ENCODE measurements at places on chromosomes 12 and 14.

DNA sequence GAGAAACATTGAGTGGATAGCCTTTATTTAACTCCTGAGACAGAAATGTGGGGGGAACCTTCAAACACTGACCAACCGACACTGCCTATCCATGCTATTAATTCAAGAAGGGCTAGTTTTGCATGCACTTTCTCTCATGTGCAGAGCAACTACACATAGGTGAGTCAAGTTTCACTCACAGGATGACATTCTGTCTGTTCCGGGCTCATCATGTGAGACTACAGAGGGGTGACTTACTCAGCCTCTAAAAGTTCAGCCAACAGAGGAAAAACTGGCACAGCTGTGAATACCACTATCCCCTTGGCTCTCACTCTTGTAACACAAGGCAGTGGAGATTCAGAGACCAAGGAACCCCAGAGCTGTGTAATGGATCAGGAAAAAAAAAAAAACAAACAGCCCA is 13.3 kb downstream of the BEST3 start:
- H3K4me3 ChIP-seq = no peak overlapping the region
- DNase-seq = no peak
- H3K4me1 ChIP-seq = peaks cover 7% of the 10 kb centered on the region
- H3K27me3 ChIP-seq = no peaks in the 10 kb centered on the region

- H3K27ac ChIP-seq = no peak overlapping the region
- H3K36me3 ChIP-seq = no peaks in the 10 kb centered on the region
- no peak overlapping the region for H3K4me3 ChIP-seq
- H3K27me3 ChIP-seq = no peaks in the 10 kb centered on the region
- no peaks in the 10 kb centered on the region for H3K4me1 ChIP-seq
These were observed 17.8 kb upstream of the YAF2 start for GRCh38 chr12:42255866-42256261.

DNA sequence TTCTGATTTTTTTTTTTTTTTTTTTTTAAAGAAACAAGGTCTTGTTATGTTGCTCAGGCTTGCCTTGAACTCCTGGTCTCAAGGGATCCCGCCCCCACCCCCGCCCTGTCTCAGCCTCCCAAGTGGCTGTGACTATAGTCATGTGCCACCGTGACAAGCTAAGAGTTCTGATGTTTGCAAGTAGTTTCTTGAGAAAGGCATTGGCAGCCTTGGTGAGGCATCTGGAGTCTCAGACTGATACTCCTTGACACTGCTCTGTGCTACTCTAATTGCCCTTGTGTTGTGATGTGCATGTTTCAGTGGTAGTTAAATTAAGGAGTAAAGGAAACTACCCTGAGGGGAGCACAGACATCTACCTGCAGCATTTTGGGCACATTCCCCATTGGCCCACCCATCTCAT is 46.2 kb upstream of the OR4E1 start:
- no peak for DNase-seq
- no peaks in the 10 kb centered on the region for H3K4me1 ChIP-seq

DNA sequence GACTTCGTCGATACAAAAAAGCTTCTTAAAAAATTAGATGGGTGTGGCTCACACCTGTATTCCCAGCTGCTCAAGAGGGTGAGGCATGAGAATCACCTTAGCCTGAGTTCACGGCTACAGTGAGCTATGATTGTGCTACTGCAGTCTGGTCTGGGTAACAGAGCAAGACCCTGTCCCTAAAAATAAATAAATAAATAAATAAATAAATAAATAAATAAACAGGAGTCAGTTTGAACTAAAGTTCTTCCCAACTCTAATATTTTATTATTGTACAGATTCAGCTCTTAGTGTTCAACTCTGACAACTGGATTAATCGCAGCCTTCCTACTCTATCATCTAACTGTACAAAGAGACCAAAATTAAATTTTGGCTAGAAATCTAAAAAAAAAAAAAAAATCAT is 12.7 kb upstream of the CLIP1 start:
- no peaks in the 10 kb centered on the region for H3K36me3 ChIP-seq
- no peak for DNase-seq
- H3K4me1 ChIP-seq = no peaks in the 10 kb centered on the region
- H3K27ac ChIP-seq = no peak overlapping the region
- no peaks in the 10 kb centered on the region for H3K27me3 ChIP-seq

Measured in H1 (cell line).